ENCODE measurements at places on chromosomes 6 and 20. TPM values are rescaled to one million over a fixed set of nuclear protein-coding genes. Genes with fewer than 3 reads are reported as not detected.

The TCFL5 gene
- 6.4 TPM for total RNA-seq

The SASH1 gene
- total RNA-seq: 12.3 TPM

The PDYN gene
- total RNA-seq: not detected

The PNPLA1 gene
- not detected for total RNA-seq

The RGS17 gene
- total RNA-seq: 8.2 TPM

The CST2 gene
- not detected for total RNA-seq

The FGD2 gene
- not detected for total RNA-seq

The NOTCH4 gene
- total RNA-seq: 2.0 TPM

The CBLN4 gene
- total RNA-seq: not detected

The CRISP3 gene
- not detected for total RNA-seq

The ME1 gene
- total RNA-seq: 19.0 TPM

The HTR1E gene
- not detected for total RNA-seq

The BMP7 gene
- not detected for total RNA-seq

The PAX1 gene
- not detected for total RNA-seq

The BANF2 gene
- not detected for total RNA-seq

The SNPH gene
- 6.4 TPM for total RNA-seq

The CNR1 gene
- total RNA-seq: 0.45 TPM

The B3GALT4 gene
- 4.4 TPM for total RNA-seq

The SLC26A8 gene
- not detected for total RNA-seq

The OPN5 gene
- total RNA-seq: not detected

The SRSF3 gene
- total RNA-seq: 112 TPM

The ZBTB46 gene
- total RNA-seq: 1.2 TPM

The KIF25 gene
- total RNA-seq: 0.15 TPM

The ZNF451 gene
- 15.5 TPM for total RNA-seq

The POM121L2 gene
- not detected for total RNA-seq
